ENCODE measurements at places on chromosomes 11 and 22. TPM values are rescaled to one million over a fixed set of nuclear protein-coding genes. Genes with fewer than 3 reads are reported as not detected.
A peak's percentile ranks its signal among the peaks of the same experiment; 100 is the strongest.

DNA sequence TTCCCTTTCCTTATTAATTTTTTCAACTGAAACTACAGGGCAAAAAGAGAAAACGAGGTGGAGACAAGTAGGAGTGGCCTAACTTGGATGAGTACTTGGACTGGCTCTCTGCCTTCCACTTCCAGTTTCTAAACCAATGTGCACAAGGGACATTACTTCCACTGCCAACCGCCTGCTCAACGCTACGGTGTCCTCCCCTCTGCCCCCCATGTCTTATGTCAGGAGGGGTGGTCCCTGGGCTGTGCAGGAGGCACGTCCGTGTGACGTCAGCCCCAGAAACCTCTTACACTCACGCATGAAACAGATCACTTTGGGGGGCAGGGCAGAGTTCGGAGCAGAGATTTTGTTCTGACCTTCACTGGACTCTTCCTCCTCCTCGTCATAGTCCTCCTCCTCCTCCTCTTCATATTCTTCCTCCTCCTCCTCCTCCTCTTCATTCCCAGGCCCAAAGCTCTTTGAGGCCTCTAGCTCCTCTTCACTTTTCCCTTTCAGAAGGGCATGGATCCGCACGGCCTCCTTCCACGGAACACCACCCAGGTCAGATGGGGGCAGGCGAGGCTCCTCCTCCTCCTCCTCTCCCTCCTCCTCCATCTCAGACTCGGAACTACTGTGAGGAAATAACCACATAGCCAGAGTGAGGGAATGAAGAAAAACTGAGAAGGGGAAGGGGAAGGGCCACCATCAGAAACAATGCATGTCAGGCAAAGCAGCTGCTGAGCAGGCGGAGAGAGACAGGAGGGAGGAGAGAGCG lies 57.4 kb upstream of the BID start:
- DNase-seq = no peak

- DNase-seq = peak; percentile 30
These were observed 561 bp downstream of the PGM2L1 start for GRCh38 chr11:74397501-74398243.

- no peak for DNase-seq
These were observed 426.4 kb downstream of the CTTN start for GRCh38 chr11:70824605-70825245.

TIMM10B gene
- 27.1 TPM for polyA plus RNA-seq

LRP4 gene
- polyA plus RNA-seq = 5.8 TPM

DNA sequence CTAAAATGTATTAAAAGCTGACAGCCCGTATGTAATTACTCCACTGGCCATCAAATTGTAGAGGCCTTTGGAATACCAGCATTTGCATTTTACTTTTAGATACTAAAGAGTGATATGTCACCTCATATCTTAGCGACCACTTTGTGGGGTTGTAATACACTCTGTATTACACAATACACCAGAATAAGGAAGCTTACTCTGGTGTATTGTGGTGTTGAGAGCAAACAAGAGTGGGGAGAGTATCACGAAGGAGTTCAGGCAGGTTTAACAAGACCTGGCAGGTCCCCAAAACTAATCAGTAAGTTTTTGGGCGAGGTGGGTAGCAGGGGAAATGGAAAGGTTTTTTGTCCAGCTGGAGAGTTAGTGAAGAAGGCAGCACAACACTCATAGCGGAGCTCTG lies 3.2 kb downstream of the NUP50 start:
- DNase-seq = no peak

HMOX1 gene
- polyA plus RNA-seq = 49.9 TPM

LGALS12 gene
- not detected for polyA plus RNA-seq

DNA sequence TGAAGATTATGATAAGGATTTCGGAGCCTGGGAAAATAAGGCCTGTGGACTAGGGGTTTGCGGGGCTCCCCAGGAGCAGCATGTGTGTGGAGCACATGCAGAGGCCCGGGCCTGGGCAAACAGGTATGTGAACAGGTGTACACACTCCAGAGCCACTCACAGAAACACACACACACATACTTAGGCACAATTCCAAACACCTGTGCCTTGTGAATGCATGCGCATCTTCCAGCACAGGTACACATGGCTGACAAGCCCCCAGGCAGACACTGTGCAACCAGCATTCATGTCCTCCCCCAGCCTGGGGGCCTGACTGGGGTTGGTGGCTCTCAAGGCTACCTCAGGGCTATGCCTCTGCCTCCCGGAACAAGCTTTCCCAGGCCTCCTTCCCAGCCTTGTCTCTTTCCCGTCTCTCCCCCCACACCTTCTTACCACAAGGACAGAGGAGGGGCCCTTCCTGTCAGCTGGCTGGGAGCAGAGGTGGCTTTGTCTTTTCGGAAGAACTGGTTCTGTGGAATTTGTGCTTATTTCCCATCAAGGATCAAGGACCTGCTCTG lies 2.6 kb upstream of the P2RY6 start:
- no peak for DNase-seq

GRCh38 chr11:118628861-118629549 lies 21.6 kb downstream of the PHLDB1 start:
- no peak for DNase-seq

DNAJB13 gene
- 0.10 TPM for polyA plus RNA-seq

SPON1 gene
- polyA plus RNA-seq = 0.62 TPM

DNA sequence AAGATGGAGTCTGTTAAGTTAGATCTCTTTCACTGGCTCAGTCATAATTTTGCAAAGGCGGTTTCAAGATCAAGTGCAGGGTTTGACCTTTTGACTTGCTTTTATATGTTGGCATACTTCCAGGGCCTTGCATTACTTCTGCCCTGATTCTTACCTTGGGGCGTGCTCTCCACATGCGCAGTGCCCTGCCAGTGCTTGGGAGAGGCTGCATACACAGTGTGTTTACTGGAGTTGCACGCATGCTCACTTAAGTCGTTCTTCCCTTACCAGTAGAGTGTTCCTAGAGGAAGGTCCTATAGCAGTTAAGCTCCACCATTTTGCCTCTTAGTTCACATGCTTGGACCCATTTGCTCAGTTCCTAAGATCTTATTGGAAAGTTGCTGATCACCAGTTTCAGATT lies 21.0 kb upstream of the TMEM123 start:
- DNase-seq = no peak

DNA sequence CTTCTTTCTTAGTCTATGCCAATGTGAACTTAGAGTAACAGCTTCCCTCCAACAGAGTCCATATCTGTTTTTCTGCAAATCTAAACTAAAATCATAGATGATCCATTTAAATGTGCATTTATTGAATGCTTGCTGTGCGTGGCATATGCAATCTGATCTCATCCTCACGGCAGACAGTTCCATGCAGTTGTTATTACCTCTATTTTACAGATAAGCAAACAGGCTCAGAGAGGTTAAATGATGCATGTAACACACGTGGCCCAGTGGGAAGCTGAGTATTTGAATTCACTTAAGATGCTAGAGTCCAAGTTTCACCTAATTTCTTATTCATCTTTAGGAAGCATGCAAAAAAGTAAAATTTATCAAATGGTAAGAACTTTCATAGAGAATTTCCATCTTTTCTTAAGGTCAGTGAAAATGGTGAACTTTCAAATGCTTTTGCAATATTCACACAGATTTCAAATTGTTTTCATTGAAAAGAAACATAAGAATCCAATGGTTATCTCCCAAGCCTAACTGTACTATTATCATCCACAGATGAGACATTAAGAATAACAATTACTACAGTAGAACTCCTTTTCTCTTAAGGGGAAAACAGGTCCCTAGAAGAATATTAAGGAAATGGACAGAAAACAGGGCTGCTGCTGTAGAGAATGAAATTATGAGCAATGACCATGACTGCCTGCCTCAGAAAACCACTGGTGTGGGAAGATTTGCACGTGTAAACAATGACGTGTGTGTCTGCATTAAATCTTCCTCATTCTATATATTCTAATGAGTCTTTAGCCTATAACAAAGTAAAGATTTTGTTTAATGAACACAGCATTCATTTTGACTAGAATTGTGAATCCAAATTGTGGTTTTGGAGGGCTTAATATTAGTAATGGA lies 1171.3 kb downstream of the LRRC4C start:
- DNase-seq = no peak

GAS2 gene
- 0.65 TPM for polyA plus RNA-seq

DNA sequence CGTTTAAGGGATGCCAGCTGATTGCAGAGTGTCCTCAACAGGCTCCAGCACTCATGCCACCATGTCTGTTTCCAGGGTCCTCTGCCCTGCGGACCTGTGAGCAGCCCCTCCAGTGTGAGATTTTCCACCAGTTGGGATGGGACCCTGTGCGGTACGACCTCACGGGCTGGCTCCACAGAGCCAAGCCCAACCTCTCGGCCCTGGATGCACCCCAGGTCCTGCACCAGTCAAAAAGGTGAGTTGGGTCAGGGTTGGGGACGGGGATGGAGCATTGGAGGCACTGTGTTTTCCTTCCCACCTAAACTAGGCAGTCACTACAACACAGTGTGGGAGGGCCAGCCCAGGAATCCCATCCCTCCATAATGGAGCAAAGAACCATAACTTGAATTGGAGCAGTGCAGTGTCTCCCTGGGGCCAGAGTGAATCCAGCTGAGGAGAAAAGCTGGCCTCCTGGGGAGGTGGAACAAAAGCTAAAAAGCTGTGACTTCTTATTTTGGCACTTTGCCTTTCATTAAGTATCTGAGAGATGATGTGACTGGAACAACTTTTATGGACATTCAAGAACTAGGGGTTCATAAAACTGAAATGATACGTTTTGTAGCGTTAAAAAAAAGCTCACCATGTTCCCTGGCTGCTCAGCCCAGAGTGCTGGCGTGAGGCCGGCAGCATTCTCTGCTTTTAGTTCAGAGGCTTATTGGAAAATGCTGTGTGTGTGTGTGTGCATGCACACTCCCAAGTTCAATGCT lies 101.8 kb downstream of the MYO18B start:
- no peak for DNase-seq

HTR3A gene
- polyA plus RNA-seq = not detected

DNA sequence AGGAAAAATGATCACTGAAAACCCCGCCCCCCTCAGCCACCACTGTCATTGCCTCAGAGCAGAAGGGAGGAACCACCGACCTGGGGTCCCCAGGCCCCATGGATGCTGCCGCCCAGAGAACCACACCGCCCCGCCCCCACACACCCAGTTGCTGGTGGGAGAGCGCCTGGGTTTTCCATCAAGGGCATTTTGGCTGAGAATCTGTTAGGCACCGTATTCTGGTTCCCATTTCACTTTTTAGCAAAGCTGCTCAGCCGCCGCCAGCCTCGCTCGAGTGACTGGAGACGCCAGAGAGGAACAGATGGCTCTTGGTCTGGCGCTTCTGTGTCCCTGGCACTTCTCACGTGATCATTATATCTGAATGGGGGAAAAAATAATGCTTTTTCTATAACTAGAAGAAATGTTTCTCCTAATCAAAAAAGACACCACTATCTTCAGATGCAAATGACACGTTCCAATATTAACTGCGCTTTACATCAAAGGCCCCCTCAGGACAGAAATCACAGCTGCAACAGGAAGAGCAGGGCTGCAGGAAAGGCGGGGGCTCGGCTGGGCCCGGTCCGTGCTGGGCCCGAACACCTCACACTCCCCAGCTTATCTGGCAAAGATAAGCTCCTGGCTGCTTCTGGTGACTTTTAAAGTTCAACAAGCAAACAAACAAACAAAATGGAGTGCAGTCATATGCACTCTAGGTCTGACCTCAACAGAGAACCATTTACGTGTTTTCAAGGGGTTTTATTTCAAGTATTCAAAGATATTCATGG lies 149.8 kb downstream of the MPPED1 start:
- no peak for DNase-seq

GRCh38 chr11:30322191-30322590 lies 713 bp upstream of the ARL14EP start:
- DNase-seq = no peak

GRCh38 chr22:48947636-48948035 lies 880.0 kb downstream of the BRD1 start:
- DNase-seq = no peak

GRCh38 chr11:12149672-12150225 lies 39.4 kb downstream of the MICAL2 start:
- peak; percentile 83 for DNase-seq

GRCh38 chr11:78408619-78409018 lies 9.0 kb downstream of the GAB2 start:
- no peak for DNase-seq

DNA sequence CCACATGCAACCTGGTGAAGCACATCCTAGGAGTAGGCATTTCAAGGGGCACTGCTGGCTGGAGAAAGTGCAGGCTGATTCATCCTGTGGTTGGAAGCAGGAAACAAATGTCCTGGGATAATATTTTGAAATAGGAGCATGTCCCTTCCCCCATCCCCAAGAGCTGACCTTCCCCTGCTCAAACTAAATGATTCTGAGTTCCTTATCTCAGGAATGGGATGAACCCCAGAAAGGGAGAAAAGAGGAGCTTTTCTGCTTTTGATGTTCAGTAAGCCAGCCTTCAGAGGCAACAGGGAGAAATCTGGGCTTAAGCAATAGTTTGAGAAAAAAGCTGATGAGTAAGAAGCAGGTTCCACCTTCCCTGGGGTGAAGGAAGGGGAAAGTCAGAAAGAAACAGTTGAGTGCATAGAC lies 19.5 kb upstream of the SPON1 start:
- DNase-seq = peak; percentile 24

GRCh38 chr11:69913591-69914285 lies 94.5 kb upstream of the FGF3 start:
- no peak for DNase-seq

DNA sequence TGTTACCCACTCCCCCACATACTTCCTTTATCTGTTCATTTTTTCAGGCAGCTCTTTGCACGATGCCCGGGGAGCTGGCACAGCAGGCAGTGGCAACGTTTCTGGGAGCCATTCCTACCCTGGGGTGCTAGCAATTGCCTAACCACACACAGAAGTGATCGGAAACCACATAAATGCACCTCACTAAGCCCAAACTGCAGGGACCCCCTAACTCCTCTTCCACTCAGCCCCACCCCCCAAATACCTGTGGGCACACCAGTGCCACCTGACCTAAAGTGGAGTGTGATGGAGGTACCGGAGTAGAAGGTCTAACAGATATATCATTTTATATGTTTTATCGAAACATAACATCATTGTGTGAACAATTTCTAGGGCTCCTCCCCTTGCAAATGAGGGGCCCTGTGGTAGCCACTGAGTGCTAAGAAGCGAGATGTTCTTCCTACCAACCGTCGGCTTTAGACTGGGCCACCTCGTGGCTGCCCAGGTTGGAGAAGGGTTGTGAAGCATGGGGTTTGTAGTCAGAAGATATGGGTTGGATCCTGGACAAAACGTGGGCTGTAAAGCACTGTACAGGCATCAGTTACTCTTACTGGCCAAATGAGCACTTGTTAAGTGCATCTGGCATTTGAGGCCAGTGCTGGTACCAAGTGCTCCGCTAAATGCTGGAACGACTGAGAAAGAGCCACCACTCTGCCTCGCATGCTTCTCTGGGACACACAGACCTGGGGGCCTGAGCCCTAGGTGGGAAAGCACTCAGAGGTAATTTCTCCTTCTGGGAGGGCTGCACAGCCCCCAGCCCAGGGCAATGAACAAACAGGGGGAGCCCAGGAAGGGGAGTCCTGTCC lies 2.8 kb downstream of the MRGPRD start:
- no peak for DNase-seq

GRCh38 chr11:63769714-63770455 lies 1.3 kb upstream of the ZFTA start:
- DNase-seq = no peak

A4GALT gene
- polyA plus RNA-seq = 6.3 TPM
